D721Med (cell line): ENCODE measurements at places on chromosomes 5 and 9.

- DNase-seq: no peak
Measured at GRCh38 chr9:76336027-76336426, 58.2 kb downstream of the RFK start.

- no peak for DNase-seq
Measured at GRCh38 chr5:79263-79662, 12.7 kb upstream of the PLEKHG4B start.

DNA sequence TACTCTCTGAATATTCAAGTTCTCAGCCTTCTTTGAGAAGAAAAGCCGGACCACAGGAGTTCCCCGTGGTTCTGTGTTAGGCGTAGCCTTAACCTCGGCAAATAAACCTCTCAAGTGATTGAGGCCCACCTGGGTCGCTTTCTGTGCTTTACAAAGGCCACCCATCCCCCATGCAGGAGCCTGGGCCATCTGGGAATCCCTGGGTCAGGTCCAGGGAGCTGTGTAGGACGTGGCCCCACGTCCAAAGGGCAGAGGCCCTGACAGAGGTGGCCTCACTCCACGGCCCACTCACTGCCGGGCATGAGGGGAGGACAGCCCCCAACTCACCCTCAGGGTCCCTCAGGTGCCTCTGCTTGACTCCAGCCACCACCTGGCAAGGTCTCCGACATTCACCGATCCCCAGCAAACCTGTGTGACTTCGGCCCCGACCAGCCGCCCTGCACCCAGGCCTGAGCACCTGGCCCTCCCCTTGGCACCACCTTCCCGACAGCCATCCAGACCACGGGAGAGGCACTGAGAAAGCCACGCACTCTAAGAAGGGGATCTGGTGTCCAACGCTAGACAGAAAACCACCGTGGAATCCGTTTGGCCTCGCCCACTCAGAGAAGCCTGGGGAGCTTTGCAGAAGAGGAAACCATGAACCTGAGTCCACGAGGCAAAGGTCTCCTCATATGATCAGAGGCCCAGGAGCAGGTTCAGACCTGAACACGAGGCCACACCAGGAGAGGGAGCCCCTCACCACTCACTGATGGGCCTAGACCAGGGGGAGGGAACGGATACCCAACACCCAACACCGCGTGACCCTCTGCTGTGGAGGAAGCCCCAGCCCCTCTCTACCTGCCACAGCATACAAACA, 4.5 kb downstream of the SLC12A7 start:
- DNase-seq: no peak

- no peak for DNase-seq
Measured at GRCh38 chr9:112378328-112379176, 1.4 kb upstream of the HSDL2 start.

- DNase-seq: no peak
Measured at GRCh38 chr5:1737790-1738405, 61.7 kb downstream of the MRPL36 start.

- DNase-seq: no peak
Measured at GRCh38 chr9:104028827-104029226, 65.3 kb upstream of the SMC2 start.

DNA sequence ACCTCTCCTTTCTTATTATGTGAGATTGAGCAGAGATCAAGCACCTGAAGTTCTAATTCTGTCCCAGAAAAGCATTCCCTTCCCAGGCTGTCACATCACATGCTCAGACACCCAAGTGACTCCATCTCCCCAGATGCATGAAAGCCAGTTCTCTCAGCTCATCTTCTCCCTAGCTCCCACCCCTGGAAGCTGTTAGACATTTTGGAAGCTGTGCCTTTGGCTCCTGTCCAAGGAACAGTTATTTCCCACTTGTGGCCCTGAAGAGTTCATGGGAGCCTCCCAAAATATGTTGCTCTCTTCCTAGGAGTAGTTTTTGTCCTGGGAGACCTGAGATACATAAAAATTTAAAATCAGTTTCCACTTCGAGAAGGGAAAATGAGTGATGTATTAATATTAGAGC, 161.4 kb upstream of the GAS1 start:
- no peak for DNase-seq

GRCh38 chr9:98517761-98518160, 191.0 kb downstream of the GABBR2 start:
- DNase-seq: no peak

DNA sequence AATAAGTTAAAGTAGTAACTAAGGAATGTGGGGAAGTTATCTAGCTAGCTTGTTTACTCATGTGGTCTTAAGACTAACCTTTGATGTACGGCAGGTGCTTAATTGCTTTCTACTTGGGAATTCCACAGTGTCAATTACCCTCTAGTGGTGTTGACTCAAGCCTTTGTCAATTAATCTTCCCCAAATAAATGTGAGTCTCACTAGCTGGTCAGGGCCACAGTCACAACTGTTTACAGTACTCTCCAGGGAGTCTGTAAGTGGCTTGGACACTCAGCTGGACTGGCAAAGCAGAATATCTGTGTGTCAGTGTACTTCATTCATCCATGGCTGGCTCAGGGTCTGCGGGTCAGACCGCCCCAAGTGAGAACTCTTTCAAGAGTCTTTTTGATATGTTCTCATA, 30.8 kb downstream of the SMIM3 start:
- no peak for DNase-seq

- no peak for DNase-seq
Measured at GRCh38 chr5:116763987-116764866, 189.6 kb upstream of the SEMA6A start.

DNA sequence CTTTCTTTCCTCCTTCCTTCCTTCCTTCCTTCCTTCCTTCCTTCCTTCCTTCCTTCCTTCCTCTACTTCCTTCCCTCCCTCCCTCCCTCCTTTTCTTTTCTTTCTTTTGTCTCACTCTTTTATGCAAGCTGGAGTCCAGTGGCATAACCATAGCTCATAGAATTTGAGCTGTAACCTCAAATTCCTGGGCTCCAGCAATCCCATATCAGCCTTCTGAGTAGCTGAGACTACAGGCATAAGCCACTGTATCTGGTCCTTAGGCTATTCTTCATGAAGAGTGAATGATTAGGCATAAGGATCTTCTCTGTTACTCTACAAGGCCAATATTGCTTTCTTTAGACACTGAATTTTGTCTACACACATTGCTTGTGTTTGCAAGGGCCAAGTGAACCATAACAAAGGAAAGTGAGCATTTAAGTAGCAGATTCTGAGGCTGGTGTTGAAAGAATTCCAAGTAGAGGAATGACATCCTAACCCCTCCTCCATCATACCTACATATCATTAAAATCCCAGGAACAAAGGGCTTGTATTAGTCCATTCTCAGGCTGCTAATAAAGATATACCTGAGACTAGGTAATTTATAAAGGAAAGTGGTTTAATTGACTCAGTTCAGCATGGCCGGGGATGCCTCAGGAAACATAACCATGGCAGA, 293.2 kb downstream of the HCN1 start:
- no peak for DNase-seq

DNA sequence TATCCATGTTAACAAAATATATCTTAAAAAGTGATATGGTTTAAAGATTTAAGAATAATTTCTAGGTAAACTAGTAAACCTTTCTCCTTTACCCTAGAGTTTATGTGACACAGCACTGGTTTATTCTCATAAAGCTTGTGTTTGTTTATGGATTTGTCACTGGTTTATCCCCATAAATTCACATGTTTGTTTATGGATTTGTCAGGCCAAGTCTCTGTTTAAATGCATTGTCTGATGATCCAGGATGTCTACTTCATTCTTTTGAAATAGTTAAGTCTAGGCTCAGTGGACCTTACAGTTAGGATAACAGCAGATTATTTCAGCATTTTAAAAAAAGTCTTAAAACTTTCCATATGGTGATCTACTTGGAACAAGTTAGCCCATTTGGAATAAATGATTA, 334.0 kb downstream of the ARRDC3 start:
- no peak for DNase-seq

GRCh38 chr5:65366655-65367054, 115.1 kb downstream of the ADAMTS6 start:
- no peak for DNase-seq

- DNase-seq: no peak
Measured at GRCh38 chr5:159263569-159263905, 447 bp downstream of the UBLCP1 start.

DNA sequence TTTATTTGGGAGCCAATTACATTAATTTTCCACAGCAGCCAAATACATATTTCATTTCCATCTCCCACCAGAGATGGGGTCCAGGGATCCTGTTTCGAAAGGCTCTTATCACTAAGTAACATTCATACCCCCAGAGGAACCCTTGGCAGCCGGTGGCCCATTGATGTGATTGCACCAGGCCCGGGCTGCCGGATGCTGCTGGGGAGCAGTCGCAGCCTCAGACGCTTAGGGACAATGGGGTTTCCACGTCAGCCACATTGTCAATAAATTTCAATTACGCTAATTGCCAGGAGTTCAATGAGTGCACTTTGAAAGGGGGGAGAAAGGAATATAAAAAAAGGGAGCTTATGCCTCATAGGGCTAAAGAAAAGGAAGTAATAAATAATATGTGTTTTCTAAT, 478.8 kb upstream of the ADAMTS16 start:
- no peak for DNase-seq

DNA sequence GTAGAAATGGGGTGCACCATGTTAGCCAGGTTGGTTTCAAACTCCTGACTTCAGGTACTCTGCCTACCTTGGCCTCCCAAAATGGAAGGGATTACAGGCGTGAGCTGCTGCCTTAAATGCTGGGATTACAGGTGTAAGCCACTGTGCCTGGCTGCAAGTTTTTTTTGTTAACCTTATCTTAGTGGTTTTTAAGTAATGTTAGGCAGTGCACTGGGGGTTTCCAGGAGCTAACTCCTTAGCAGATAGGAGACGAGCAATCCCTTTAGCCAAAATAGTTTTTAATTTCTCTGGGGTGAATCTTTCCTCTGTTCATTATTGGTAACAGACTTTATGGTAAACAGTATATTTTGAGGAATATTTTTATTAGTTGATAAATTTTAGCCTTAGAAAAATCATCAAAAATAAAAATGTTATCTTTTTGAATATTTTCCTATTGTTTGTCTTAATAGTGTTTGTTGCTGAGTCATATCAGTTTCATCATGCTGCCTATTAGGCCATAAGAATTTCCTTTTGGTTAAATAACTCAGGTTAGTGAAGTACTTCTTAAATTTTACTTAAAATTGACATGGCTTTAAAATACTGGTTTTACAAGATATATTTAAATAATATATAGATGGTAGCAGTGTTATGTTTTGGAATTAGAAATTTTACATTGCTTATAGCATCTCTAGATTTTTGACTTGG, 37.9 kb downstream of the LMNB1 start:
- DNase-seq: no peak

DNA sequence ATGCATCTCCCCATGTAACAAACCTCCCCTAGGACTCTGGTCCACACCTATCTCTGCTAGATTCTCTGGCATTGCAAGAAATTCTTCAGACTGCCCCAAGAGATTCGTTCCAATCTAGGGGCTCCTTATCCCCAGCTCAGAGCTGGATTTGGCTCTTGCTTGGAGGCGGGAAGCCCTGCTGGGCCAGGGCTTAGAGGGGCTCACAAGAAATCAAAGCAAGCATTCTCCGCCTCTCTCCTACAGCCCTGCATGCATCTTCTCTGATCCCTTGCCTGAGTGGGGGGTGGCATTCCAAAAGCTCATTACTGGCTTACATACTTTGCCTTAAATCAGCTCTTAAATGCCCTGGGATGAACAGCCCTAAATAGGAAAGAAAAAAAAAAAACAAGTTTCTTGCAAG, 75.8 kb downstream of the KCNIP1 start:
- no peak for DNase-seq

GRCh38 chr9:14480526-14480925, 166.6 kb upstream of the NFIB start:
- no peak for DNase-seq

GRCh38 chr5:126370796-126371718, 52.2 kb upstream of the GRAMD2B start:
- DNase-seq: no peak

DNA sequence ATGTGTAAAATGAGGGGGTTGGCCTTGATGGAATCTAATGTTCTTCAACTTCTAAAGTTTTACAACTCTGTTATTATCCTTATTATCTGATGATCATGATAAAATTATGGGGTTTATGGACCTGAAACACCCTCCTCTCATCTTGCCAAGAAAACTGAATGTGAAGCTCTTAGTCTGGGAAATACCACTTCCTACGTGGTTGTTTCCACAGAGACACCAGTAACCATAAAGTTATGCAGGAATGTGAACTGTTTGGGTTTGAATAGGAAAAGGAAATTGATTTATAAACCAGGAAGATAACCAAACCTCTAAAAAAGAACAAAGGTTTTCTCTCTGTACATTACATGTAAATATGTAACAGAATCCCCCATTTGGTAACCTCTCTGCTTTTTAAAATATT, 28.3 kb upstream of the RAI14 start:
- DNase-seq: no peak

DNA sequence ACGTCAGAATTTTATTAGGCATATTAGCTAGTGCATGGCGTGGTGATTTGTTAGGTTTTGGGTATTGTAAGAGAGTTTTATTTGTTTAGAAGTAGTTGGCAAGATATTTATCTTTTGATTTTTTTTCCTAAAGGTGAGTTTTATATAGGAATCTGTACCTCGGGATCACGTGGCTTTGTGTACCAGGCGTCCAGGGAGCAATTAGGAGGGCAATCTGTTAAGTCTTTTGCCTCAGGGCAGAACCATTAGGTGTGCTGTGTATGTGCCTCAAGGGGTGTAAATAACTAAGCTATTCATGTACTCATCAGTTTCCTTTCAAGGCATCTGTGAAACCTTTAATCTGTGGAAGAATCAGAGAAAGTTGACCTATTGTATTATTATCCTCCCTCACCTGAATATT, 39.4 kb downstream of the ZSWIM6 start:
- DNase-seq: no peak

DNA sequence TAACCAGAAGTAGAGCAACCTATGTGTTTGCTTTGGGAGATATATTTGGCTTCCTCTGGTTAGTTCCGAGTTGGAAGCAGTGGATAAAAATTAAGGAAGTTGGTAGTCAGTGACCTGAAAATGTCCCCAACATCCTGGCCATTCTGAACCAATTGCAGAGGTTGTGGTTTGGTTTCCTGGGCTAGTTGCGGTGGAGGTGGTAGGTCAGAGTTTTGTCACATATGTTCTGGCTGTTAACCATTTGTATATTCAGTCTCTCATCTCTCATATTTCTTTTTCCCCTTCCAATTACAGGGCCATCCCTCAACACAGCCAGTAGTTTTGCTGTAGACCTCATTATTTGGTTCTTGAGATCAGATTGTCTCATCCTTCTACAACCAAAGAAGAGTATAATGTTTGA, 1026.9 kb downstream of the PTPRD start:
- DNase-seq: no peak

DNA sequence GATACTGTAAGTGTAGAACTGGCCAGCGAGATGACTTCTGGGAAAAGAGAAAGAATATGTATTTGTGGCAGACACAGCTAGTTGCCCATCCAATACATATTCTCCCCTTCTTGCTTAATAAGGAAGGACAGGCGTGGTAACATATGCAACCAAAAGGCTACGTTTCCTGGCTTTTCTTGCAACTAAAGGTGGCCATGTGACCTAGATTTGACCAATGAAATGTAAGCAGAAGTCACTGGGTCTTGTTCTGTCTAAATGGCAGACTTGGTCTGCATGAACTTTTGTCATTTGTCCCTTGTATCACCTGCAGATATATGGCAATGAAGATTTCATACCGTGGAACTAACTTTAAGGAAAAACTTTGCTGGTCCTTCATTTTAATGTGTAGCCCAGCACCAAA, 183.8 kb downstream of the CDH12 start:
- DNase-seq: no peak
